Stimulated activated CD4-positive, alpha-beta T cell treated with anti-CD3 and anti-CD28 coated beads, TNF-alpha, amount 100 ng/mL, for 48 hours (primary cell): ENCODE measurements at places on chromosomes 5 and 9.

DNA sequence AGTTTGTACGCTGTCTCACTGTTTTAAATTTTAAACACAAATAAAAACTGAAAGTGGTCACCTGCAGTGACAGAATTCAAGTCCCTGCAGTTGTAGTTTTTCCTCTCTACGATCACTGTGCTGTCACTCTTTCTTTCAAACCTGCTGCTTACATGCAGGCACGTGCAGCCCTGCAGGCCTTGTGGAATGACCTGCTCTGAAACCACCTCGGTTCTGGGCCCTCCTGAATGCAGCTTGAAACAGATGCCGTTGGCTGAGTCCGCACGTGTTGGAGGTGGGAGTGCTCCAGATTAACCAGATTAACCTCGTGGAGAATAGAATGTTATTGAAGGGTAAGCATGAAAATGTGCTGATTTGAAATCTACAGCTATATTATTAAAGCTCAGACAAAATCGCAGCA, 126.0 kb upstream of the ERCC6L2 start:
- DNase-seq, result no peak

DNA sequence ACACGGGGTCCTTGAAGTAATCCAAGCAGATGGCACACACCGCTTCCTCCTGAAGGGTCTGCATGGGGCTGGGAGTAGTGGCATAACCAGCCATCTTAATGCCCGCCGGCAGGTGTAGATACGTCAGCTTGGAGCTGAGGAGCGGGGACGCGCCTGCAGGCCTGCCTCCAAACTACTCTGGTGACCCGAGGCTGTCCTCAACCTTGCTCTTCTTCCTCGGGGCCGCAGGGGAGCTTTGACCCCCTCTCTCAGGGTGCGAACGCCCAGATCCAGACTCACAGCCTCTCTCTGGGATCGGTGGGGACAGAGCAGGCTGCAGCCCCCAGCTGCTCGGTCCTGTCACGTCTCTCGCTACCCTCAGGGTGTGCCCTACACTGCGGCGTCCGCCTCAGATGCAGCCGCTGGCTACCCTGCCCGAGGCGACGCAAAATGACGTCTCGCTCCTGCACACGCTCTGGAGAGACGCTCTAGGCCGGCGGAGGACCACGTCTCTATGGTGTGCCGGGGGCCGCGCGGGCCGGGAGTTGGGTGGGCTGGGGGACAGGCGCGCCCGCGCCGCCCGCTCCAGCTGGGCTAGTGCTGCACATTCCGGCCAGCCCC, at the start of gene TRIM52:
TRIM52 (minus strand) TSS at position 424 of the 600 bp plus-strand sequence; CDS start at position 94, 330 bp downstream.
- DNase-seq, result no peak

- no peak for DNase-seq
Measured at GRCh38 chr9:35517131-35517530, 27.2 kb downstream of the RUSC2 start.

GRCh38 chr5:6081727-6082210, 296.6 kb downstream of the MED10 start:
- DNase-seq, result no peak

DNA sequence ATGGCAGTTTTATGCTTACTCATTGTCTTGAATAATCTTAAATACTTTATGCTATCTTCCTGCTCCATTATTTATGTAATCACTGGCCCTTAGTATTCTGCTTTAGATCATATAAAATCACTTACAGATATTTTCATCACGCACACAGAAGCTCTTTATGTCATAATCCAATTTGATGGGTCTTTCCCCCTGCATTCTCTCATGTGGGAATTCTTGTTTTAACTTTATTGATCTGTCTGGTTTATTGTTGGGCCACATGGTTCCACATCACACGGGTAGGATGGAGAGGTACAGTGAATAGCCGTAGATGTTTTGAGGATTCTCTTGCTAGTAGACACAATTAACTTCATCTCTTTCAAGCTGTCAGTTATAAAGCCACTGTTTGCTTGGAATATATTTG, 27.0 kb downstream of the PLPPR1 start:
- no peak for DNase-seq

- no peak for DNase-seq
Measured at GRCh38 chr5:103849934-103850333, 287.3 kb upstream of the NUDT12 start.

GRCh38 chr5:77066823-77067442, 20.2 kb downstream of the ZBED3 start:
- DNase-seq, result no peak

- DNase-seq, result no peak
Measured at GRCh38 chr9:120985819-120986222, 59.2 kb upstream of the TRAF1 start.

GRCh38 chr9:33721674-33722358, 73.5 kb upstream of the PRSS3 start:
- DNase-seq, result peak; percentile 74

- no peak for DNase-seq
Measured at GRCh38 chr5:173855162-173855994, 32.8 kb upstream of the CPEB4 start.

DNA sequence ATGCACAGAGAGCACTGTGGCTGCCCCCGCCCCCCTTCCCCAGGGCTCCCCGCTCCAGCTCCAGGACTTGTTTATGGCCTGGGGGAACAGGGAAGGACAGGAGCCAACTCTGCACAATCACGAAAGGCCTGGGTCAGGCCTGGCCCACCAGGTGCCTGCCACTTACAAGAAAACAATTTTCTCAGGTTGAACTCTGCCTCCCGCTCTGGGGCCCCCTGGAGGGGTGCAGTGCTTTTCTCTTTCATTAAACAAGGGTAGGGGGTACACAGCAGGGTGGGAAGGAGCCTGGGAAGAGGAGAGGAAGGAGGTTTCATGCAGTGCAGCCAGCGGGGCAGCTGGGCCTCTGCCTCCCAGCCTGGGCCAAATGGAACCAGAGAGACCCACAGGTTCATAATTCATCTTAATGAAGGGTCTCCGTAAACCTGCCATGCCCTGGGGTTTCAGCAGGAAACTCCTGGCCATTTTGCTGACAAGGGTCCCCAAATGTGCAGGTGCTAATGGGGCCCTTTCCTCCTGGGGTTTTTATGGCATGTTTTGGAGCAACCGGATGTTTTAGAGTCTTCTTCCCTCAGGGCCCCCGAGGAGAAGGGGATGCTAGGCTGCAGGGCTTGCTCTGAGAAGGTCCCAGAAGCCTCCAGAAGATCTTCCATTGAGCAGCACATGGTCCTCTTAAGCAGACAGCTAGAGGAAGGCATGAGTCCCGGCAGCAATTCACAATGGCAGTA, 219.8 kb downstream of the SLIT3 start:
- no peak for DNase-seq

DNA sequence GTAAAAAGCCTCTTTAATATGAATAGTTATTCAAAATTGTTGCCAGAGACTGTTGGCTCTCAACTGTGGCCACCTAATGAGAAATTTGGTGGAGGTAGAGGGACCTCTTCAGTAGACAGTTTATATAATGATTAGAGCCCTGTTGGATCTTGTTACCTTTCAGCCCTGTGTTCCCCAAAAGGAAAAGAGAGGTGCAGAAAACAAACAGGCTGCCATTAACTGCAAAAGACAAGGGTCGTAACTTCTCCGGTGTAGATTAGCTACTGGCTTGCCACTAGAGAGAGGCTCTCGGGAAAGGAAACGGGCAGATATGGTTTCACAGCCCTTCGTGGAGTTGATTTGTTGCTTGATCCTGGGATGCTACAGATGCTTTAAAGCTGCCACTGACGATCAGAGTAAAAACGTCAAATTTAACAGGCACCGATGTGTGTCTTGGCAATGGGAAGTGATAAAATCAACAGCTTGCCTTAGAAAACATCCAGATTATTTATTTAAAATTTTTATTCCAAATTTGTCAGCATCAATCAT, 7.8 kb downstream of the FST start:
- no peak for DNase-seq

GRCh38 chr9:96513622-96514021, 63.7 kb downstream of the HABP4 start:
- no peak for DNase-seq
